Naive thymus-derived CD8-positive, alpha-beta T cell (primary cell): ENCODE measurements at places on chromosomes 2 and 18.

GRCh38 chr2:39523308-39524044, 86.4 kb upstream of the MAP4K3 start:
- no peak for DNase-seq

- DNase-seq, result no peak
Measured at GRCh38 chr18:75107196-75107930, 101.6 kb downstream of the PTGR3 start.

DNA sequence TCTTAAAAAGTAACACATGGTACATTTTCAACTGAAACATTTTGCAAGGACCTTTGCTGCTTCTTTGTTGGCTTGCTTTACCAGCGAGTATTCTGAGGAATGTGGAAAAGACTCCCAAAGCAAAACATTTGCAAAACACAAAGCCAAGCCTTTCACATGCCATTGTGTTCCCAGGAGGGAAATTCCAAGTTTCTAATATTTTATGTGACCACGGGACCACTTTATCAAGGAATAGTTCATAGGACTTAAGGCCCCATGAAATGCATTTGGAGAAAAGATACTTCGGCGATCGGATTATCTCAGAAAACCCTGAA, 26.2 kb downstream of the CYP27C1 start:
- no peak for DNase-seq

GRCh38 chr2:106158131-106158530, 36.0 kb downstream of the UXS1 start:
- no peak for DNase-seq

- no peak for DNase-seq
Measured at GRCh38 chr2:16406496-16407289, 258.9 kb downstream of the CYRIA start.

DNA sequence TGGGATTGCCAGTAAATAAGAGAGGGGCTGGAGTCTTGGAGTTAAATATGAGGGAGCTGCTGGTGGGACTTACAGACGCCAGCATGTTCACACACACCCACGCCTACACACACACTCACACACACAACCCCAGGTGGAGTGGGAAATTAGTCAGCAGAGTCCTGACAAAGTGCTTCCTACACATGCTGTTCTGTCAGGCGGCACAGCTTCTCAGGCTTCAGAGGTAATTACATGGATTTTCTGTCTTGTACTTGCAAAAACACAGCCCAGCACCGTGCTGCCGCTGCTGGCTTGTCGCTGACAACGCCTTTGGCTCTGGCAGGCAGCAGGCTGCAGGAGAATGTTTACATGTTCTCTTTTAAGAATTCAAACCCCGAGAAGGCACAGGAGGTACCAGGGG, 1186.3 kb upstream of the CELF4 start:
- DNase-seq, result no peak

- no peak for DNase-seq
Measured at GRCh38 chr18:1658908-1659566, 754.4 kb downstream of the ADCYAP1 start.

DNA sequence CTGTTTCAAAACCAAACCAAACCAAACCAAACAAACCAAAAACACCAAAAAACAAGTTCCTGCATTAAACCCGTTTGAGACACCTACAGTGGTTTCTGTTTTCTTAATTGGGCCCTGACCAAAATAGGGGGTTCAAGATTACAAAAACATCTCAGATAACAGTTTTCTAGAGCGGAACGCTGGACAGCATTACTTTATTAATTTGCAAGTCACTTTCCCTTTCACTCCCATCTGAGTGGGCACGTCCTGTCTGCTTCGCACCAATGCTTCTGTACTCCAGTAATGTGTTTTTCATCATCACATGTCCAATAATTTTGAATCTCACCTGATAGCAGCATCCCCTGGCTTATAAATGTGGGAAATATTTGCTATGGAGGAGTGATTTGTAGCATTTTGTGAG, 11.7 kb upstream of the MYO1B start:
- DNase-seq, result no peak

GRCh38 chr2:119598596-119599263, 54.5 kb downstream of the CFAP221 start:
- no peak for DNase-seq

DNA sequence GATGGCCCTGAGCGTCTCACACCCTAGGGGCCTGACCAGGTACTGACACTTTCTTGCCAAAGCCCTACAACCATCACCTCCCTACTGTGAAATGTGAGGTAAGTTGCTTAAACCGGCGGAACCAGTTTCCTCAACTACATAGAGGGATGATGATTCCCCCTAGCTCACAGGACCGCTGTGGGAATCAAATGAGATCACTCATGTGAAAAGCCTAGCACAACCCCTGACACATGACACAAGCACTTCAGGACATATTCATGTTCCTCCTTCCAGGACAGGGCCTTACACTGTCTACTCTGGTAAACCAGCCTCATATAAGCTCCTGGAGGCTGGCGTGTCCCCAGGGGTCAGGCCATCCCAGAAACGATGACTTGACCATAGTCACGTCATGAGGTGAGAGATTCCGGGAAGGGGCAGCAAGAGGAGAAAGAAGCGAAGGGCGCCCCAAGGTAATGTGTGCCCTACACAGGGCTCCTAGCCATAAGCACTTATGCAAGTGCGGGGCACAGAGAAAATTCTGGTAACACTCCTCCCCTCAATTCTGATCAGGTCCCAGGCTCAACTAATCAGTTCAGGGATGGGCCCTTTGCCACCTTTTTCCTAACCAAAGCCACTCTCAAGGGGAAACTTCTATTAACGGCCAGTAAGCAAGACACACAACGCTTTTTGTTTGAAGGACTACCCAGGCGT, 49.5 kb downstream of the C2orf42 start:
- DNase-seq, result peak; percentile 49

DNA sequence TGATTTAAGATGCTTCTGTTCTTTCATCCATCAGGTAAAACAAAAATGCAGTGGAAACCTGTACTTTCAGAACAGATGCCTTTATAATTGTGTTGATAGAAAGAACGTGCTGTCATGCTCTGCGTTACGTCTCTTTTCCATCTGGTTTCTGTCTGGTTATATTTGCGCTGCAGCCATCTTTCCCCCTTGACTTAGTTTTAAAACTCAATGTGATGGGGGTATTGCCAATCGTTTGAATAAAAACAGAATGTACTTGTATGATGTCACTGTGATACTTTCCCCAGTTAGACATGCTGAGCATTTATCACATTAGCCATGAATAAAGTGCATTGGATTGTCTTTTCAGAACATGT, 508.6 kb downstream of the ADCYAP1 start:
- DNase-seq, result no peak

DNA sequence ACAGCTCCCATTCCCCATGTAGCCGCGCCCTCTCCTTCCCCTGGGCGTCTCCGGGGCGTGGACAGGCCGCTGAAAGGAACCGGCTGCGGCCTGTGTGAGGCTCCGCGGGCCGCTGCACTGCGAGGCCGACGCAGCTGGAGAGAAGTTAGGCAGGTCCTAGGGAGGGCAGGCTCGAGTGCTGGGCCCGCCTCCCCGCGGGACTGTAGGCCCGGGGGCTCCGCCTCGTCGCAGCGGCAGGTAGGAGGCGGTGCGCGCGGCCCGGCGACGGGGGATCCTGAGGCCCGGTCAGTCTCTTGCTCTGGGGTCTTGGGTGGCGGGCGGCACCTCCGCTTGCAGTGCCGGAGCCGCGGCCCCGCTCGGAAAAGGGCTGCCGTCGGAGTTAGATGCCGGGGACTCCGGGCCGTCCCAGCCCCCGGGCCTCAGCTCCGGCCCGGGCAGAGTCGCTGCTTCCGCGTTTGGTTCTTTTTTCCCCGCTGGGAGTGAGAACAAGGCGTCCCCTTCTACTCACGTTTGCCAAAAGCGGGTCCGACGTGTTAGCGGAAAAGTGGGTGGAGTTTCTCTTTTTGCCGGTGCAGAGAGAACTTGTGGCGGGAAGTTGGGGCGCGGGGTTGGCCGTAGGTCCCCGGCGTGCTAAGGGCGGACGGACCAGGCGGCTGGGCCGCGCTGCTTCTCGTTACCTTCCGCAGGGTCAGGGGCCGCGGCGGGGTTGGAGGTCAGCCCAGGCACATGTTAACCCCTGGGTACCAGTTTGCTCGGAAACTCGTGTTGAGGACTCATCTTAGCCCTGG, at the start of gene VRK2:
Gene VRK2, plus strand, starts transcription at position 222 of the 788 bp plus-strand sequence. CDS start 2,026 bp downstream, outside the sequence.
- peak; percentile 86 for DNase-seq

- DNase-seq, result no peak
Measured at GRCh38 chr18:49843778-49844625, 30.7 kb upstream of the ACAA2 start.

DNA sequence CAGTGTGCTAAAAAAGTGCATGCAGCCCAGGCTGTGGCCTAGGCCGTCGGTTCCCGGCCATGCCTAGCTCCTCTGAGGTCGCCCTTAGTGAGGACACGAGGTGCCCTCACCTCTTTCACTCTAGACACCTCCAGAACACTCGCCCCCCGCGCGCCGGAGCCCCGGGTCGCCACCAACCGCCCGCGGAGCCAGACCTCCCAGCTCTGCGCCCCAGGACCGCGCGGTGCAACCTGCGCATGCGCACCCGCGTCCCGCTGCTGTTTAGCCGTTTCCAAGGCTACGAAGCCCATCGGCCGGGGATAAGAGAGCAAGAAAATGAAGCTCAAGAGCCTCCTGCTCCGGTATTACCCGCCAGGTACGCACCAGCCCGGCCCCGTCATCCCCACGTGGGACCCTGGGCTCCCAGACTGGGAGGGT, at the start of gene DAW1:
Gene DAW1, plus strand, starts transcription at position 257 of the 417 bp plus-strand sequence. Its CDS starts 59 bp downstream, at position 316.
- peak; percentile 21 for DNase-seq

DNA sequence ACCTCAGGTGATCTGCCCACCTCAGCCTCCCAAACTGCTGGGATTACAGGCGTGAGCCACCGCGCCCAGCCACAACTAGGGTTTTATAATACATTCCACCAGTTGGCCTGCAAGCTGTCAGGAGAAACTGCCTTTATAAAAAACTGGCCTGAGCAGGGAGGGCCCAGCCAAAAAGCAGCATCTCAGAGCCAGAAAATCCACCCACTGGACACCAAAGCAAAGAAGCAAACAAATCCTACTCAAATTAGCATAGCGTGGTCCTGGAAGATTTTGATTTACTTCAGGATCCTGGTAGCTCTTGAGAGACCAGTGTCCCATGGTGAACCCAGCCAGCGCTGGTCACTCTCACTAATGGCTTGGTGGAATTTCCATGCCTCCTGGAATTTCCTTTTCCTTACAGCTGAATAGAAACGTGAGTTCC, 60.0 kb upstream of the PXDN start:
- DNase-seq, result no peak

DNA sequence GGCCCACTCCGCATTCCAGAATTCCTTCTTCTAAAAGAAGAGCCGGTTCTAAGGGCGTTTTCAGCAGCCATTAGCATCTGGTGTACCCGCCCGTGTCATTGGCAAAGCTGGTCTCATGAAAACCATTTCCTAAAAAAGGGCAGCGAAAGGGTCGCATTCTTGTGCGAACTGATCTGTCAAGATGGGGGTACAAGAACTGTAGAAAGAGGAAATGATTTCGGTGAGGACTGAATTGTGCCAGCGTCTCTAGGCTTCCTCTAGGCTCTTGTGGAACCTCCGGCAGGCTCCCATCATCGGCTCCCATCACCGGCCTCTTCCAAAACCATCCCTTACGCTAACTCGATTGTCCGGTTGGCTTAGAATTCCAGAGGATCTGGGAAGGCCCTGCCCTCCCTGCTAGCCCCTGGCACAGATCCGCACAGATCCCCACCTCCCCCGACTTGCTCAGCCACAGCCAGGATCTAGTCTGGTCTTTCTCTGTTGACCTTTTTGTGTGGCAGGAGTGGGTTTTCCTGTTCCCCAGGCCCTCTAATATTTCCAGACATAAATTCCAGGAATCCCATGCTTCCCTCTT, 1.3 kb downstream of the RAB31 start:
- no peak for DNase-seq

DNA sequence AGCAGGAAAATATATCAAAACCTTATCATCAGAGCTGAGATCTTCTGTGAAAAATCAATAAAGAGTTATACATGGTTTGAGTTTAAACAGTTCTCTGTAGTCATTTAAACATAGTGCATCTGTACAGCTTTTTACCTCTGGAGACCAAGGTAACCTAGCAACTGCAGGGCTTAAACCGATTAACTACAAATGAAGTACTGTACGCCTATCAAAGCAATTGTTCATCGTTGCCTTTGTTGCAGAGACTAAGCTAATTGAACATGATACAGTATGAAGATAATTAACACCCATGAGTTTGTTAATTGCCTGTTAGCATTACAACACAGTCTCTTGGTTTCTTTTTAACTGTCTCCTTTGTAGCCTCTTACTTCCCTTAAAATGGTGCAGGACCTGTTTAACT, 147.9 kb downstream of the LNPK start:
- DNase-seq, result no peak

DNA sequence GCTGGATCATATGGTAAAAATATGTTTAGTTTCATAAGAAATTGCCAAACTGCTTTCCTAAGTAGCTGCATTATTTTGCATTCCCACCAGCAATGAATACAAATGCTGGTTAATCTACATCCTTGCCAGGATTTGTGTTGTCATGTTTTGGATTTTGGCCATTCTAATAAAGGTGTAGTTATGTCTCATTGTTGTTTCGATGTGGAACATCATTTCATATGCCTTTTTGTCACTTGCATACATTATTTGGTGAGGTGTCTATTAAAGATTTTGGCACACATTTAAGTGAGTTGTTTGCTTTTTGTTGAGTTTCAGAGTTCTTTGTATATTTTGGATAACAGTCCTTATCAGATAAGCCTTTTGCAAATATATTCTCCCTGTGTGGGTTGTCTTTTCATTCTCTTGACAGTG, 299.2 kb upstream of the TFPI start:
- no peak for DNase-seq

DNA sequence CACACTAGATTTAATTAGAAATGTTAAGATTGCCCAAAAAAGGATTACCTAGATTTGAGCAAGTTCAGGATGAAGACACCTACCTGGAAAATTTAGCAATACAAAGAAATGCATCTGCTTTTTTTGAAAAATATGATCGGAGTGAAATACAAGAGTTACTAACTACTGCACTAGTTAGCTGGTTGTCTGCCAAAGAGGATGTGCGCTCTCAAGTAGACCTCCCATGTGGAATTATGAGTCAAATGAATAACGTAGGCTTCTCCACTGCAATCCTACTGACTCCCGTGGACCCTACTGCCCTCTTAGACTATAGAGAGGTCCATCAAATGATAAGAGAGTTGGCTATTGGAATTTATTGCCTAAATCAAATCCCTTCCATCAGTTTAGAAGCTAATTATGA, 2.0 kb downstream of the ANKAR start:
- DNase-seq, result no peak

DNA sequence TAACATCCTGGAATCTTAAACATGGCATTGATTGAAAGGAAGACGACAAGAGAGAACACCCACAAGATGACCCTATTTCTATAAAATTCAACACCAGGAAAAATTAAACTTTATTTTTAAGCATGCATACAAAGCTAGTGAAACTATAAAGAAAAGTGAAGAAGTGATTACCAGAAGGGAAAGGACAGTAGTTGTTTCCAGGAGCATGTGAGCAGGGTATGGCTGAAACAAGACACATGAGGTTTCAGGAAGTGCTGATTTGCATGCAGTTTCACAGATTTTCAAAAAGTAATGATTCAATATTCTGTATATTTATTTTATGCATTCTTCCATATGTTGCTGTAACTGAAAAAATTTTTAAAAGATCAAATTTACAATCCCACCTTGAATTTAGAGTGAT, 24.6 kb upstream of the DAW1 start:
- no peak for DNase-seq

GRCh38 chr18:28995319-28995718, 818.4 kb upstream of the CDH2 start:
- no peak for DNase-seq
